Effector memory CD4-positive, alpha-beta T cell (primary cell): ENCODE measurements at places on chromosomes 5 and 9.

- H3K4me3 ChIP-seq = no peak overlapping the region
- no peaks in the 10 kb centered on the region for H3K27me3 ChIP-seq
- H3K4me1 ChIP-seq = no peaks in the 10 kb centered on the region
These were observed 344.5 kb downstream of the EBF1 start for GRCh38 chr5:158755221-158755620.

- H3K4me1 ChIP-seq = peaks cover 39% of the 10 kb centered on the region
- no peaks in the 10 kb centered on the region for H3K27me3 ChIP-seq
These were observed 4.5 kb downstream of the UBE2D2 start for GRCh38 chr5:139565411-139566305.

DNA sequence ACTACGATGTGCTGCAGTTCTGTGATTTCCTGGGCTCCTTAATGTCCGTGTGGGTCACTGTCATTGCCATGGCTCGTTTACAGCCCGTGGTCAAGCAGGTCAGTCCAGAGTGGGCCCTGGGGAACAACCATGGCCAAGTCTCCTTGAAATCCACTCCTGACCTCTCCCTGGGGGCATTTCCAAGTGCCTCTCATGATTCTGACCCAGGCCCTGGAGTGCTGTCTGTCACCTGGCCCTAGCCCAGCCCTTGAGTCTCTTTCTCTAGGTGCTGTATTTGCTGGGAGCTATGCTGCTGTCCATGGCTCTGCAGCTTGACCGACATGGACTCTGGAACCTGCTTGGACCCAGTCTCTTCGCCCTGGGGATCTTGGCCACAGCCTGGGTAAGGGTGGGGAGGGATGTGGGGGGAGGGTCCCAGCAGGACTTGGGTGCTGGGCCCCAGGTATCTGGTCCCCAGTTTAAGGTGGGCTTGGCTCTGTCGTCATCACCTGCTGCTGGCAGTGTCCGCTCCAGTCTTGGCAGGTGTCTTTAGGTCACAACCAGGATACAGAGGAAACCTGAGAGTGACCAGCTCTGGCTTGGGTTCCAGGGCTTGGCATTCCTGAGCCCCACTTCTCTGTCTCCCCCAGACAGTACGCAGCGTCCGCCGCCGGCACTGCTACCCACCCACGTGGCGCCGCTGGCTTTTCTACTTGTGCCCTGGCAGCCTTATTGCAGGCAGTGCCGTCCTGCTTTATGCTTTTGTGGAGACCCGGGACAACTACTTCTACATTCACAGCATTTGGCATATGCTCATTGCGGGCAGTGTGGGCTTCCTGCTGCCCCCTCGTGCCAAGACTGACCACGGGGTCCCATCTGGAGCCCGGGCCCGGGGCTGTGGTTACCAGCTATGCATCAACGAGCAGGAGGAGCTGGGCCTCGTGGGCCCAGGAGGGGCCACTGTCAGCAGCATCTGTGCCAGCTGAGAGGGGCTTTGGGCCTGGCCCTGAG, 17.0 kb downstream of the OR13J1 start:
- H3K36me3 ChIP-seq = no peaks in the 10 kb centered on the region
- H3K27ac ChIP-seq = no peak overlapping the region
- DNase-seq = no peak
- H3K27me3 ChIP-seq = no peaks in the 10 kb centered on the region

GRCh38 chr5:5816960-5817359, 394.5 kb downstream of the ICE1 start:
- H3K36me3 ChIP-seq = no peaks in the 10 kb centered on the region
- H3K27ac ChIP-seq = no peak overlapping the region
- H3K27me3 ChIP-seq = no peaks in the 10 kb centered on the region
- DNase-seq = no peak

GRCh38 chr9:124767821-124768220, 3.3 kb downstream of the NR6A1 start:
- peaks cover 27% of the 10 kb centered on the region for H3K4me1 ChIP-seq
- H3K27me3 ChIP-seq = peaks cover 17% of the 10 kb centered on the region
- H3K27ac ChIP-seq = no peak overlapping the region
- no peak overlapping the region for H3K4me3 ChIP-seq
- no peaks in the 10 kb centered on the region for H3K36me3 ChIP-seq
- DNase-seq = no peak

DNA sequence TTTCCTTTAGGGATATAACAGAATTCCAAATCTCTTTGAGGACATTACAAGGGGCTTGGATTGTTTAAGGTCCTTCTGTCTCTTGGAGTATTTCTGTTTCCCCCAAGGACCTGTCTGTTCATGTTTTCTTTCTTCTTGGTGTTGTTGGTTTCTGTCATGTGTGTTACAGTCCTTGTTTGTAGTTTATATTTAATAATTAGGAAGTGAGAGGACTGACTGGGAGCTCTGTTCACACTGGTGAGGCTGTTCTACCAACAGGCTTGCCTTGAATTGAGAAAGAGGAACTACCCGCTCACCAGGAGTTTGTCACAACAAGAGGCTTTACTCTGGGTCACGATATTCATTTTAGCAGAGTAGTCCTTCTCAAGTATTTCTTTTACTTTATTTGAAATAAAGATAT, 119.2 kb upstream of the SV2C start:
- H3K36me3 ChIP-seq = no peaks in the 10 kb centered on the region
- no peaks in the 10 kb centered on the region for H3K27me3 ChIP-seq
- no peak for DNase-seq
- no peak overlapping the region for H3K27ac ChIP-seq
- H3K4me3 ChIP-seq = no peak overlapping the region

DNA sequence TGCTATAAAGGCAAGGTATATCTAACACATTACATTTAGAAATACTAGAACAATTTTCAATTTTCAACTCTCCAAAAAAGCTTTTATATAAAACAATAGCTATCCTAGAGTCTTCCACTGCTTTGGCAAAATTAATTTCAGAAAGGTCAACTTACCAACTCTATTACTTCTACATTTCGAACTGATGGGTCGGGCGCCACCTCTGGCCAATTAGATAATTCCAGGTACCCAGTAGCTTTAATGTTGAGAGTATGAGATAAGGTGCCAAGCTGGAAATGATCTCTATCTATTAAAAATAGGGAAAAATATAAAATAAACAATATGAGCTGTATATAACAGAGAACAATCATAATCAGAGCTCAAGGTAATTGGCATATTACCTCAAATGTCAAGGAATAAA, 166.6 kb downstream of the AP3B1 start:
- H3K27me3 ChIP-seq = no peaks in the 10 kb centered on the region
- no peak overlapping the region for H3K4me3 ChIP-seq
- no peak overlapping the region for H3K27ac ChIP-seq
- H3K36me3 ChIP-seq = peaks cover 3% of the 10 kb centered on the region

- H3K4me3 ChIP-seq = no peak overlapping the region
- H3K27ac ChIP-seq = no peak overlapping the region
- H3K4me1 ChIP-seq = no peaks in the 10 kb centered on the region
- no peaks in the 10 kb centered on the region for H3K36me3 ChIP-seq
These were observed 138.5 kb downstream of the TTLL11 start for GRCh38 chr9:121954477-121955140.

- H3K4me3 ChIP-seq = no peak overlapping the region
- H3K36me3 ChIP-seq = no peaks in the 10 kb centered on the region
- DNase-seq = no peak
These were observed 109.5 kb upstream of the CD180 start for GRCh38 chr5:67305913-67306710.

DNA sequence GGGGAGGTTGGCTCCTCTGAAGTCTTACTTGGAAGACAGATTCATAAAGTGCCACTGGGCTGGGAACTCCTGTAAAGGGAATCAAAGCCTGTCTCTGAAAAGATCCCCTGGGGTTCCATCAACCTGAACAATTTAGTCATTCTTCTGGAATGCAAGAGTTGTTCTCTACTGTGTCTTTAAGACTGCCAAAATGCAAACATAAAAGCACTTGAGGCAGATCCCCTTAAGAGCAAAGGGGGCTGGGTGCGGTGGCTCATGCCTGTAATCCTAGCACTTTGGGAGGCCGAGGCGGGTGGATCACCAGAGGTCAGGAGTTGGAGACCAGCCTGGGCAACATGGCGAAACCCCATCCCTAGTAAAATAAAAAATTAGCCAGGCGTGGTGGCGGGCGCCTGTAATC, 16.7 kb downstream of the CDKN2AIPNL start:
- peaks cover 66% of the 10 kb centered on the region for H3K36me3 ChIP-seq
- no peak overlapping the region for H3K4me3 ChIP-seq
- no peaks in the 10 kb centered on the region for H3K4me1 ChIP-seq

- no peak overlapping the region for H3K27ac ChIP-seq
- H3K4me3 ChIP-seq = no peak overlapping the region
- peaks cover 13% of the 10 kb centered on the region for H3K4me1 ChIP-seq
These were observed 5.5 kb downstream of the RNU6ATAC start for GRCh38 chr9:134158753-134159392.

- no peak overlapping the region for H3K27ac ChIP-seq
- no peaks in the 10 kb centered on the region for H3K27me3 ChIP-seq
- DNase-seq = no peak
- H3K36me3 ChIP-seq = no peaks in the 10 kb centered on the region
- H3K4me3 ChIP-seq = no peak overlapping the region
These were observed 8.3 kb upstream of the TGFBI start for GRCh38 chr5:136020383-136021015.

DNA sequence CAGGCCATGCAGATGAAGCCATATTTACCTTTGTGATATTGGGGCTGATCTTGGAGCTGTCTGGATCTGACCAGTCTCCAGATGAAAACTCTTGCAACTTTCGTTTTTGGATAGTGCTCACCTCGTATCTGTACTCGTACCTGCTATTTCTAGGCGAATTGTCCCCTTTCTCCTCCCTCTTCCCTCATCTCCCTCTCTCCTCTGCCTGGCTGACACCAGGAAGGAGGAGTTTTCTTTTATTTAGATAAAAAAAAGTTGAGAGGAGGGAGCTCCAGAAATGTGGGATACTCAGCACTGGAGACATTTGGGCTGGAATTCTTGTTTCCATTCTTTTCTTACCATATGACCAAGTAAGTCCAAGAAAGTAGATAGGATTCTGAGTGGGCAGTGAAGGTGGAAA, 54.6 kb upstream of the ABL1 start:
- H3K36me3 ChIP-seq = no peaks in the 10 kb centered on the region
- no peaks in the 10 kb centered on the region for H3K27me3 ChIP-seq
- H3K27ac ChIP-seq = no peak overlapping the region
- DNase-seq = no peak
- H3K4me1 ChIP-seq = no peaks in the 10 kb centered on the region

DNA sequence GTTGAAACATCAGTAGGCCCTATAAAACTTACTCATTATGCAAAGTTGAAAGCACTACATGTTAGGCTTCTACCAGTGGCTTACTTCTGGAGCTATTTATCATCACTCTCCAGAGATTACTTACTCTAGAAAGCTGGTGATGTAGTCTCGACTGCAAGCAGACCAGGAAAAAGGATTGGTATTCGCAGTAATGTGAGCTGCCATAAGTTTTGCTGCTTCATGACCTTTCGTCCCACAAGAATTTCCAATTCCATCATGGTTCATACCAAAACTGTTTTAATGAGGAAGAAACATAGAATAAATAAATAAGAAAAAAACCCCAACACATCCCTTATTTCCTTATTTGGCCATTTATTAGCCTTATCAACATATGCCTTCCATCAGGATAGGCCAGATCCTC, 181.9 kb downstream of the ADAMTS6 start:
- DNase-seq = no peak
- H3K27me3 ChIP-seq = no peaks in the 10 kb centered on the region
- no peaks in the 10 kb centered on the region for H3K4me1 ChIP-seq
- no peak overlapping the region for H3K4me3 ChIP-seq
- H3K36me3 ChIP-seq = no peaks in the 10 kb centered on the region
- H3K27ac ChIP-seq = no peak overlapping the region

DNA sequence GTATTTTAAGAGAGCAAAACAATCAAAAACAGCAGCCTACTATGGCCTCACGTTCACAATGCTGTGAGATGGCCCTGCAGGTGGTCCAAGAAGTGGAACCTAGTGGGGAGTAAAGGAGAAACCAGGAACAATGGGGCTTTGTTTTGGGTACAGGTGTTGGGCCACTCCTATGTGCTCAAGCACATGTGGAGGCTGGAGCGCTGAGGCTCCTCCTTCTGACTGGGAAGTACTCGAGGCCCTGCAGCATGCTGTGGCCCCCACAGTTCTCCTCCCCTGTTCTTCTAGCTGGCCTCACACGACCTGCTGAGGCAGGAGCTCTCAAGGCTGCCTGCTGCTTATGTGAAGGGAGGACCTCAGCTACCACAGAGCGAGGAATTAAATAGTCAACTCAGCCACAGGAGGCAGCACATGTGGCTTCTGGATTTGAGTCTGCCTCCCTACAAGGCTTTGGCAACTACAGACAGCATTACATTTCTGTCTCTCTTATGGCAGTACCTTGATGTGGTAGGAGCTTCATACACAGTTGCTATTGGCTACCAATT, 482.3 kb downstream of the SPOCK1 start:
- H3K27ac ChIP-seq = no peak overlapping the region
- DNase-seq = no peak
- H3K4me1 ChIP-seq = no peaks in the 10 kb centered on the region
- H3K36me3 ChIP-seq = no peaks in the 10 kb centered on the region

- H3K27me3 ChIP-seq = no peaks in the 10 kb centered on the region
- H3K36me3 ChIP-seq = no peaks in the 10 kb centered on the region
- H3K27ac ChIP-seq = no peak overlapping the region
- no peaks in the 10 kb centered on the region for H3K4me1 ChIP-seq
- no peak for DNase-seq
These were observed 138.1 kb upstream of the PCA3 start for GRCh38 chr9:76626141-76626540.

GRCh38 chr5:125290935-125291334, 544.5 kb upstream of the ZNF608 start:
- no peaks in the 10 kb centered on the region for H3K36me3 ChIP-seq
- no peak overlapping the region for H3K4me3 ChIP-seq
- H3K27ac ChIP-seq = no peak overlapping the region
- no peak for DNase-seq

- no peak for DNase-seq
- H3K4me3 ChIP-seq = no peak overlapping the region
These were observed 307.3 kb upstream of the PIK3R1 start for GRCh38 chr5:67908126-67908765.

- peaks cover 37% of the 10 kb centered on the region for H3K36me3 ChIP-seq
- no peak for DNase-seq
- H3K4me3 ChIP-seq = no peak overlapping the region
- no peak overlapping the region for H3K27ac ChIP-seq
- no peaks in the 10 kb centered on the region for H3K4me1 ChIP-seq
These were observed 40.4 kb downstream of the LMBRD2 start for GRCh38 chr5:36111238-36111637.

DNA sequence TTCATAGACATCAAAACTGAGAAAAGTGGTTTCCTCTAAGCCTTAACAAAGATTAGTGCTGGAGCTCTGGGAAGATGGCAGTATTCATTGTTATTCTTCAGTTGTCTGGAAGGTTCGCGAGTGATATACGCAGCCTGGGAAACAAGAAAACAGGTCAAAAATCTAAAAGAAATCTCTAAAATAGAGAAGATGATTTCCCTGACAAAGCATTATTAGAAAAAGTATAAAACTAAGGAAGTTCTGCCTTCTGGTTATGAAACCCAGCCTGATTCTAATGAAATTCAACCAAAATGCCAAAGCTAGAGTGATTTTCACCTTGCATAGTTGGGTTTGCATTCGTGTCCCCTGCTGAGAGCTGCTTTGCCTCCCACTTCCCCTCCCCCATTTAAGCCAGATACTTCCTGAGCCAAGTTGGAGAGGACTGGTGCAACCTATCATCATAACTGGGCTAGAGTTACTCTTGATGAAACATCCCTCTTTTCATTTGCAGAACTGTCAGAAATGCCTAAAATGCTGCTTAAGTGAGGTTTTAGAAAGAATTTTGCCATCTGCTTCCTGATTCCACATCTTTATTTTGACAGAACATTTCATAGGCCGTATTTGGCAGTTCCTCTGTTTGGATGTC, 48.4 kb downstream of the NDFIP1 start:
- no peak overlapping the region for H3K4me3 ChIP-seq
- H3K4me1 ChIP-seq = no peaks in the 10 kb centered on the region
- H3K27ac ChIP-seq = no peak overlapping the region
- peaks cover 22% of the 10 kb centered on the region for H3K36me3 ChIP-seq
